ENCODE measurements at places on chromosomes 5 and 9.

DNA sequence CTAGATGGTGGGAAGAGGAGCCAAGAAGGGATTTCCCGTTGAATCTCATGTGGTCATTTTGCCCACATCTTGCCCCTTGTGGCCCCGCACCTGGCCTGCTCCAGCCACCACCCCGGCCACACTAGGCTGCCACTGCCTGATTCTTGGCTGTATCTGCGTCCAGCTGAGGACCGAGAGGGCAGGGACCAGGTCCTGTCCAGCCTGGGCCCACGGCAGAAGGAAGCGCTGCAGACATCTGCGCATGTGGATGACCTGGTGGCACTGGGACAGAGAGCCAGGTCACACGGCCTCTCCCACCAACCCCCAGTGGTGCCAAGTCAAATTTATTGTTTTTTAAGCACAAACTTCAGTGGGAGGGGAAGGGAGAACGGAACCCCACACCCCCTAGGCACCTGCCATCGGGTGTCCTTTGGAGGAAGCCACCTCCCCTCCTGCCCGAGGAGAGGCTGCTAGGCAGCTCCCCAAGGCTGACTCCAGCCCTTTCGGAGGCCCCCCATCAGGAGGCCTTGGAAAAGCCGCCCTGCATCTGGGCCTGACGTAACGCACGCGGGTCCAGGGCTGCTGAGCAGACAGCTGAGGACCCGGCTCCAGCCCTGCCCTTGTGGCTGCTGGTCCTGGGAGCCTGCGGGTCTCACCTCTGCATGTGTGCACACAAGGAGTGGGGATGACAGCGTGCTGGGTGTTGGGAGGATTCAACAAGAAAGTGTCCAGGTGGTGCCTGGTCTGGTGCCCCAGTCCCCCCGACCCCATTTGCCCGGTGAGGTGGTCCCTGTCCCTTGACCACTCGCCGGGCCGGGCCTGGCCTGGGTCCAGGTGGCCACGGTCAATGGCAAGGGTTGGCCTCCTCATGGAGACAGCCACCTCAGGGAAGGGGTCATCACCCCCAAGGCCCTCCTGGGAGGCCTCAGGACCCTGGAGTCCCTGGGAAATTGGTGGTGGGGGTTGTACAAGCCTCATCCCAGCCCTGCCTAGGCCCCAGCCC lies 5.9 kb upstream of the QRFP start:
- no peak for DNase-seq

- no peak for DNase-seq
Measured at GRCh38 chr5:151569132-151570046, 21.7 kb downstream of the FAT2 start.

GRCh38 chr9:35933550-35934067 lies 24.3 kb downstream of the SPAAR start:
- no peak for DNase-seq

- no peak for DNase-seq
Measured at GRCh38 chr5:93677359-93677891, 64.0 kb downstream of the POU5F2 start.

DNA sequence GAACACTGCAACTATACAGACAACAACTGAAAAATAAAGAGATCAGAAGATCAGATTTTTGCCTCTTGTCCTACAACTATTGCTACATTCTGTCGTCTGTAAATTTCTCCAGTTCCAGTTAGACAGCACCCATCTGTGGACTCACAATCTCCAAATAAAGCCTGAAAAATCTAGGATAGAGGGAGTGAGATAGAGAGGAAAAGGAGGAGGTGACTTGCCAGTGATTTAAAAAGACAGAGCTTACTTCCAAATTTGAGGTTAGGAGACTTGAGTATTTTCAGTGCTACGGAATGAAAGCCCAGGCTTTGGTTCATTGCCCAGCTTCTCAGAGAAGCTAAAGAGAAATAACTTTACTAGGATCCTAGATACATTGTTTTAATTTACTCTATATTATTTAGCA lies 63.6 kb downstream of the PTCD2 start:
- DNase-seq, result no peak

- no peak for DNase-seq
Measured at GRCh38 chr5:120405923-120406322, 58.2 kb upstream of the PRR16 start.

GRCh38 chr9:110049699-110050450 lies 158.1 kb downstream of the C9orf152 start:
- DNase-seq, result no peak

DNA sequence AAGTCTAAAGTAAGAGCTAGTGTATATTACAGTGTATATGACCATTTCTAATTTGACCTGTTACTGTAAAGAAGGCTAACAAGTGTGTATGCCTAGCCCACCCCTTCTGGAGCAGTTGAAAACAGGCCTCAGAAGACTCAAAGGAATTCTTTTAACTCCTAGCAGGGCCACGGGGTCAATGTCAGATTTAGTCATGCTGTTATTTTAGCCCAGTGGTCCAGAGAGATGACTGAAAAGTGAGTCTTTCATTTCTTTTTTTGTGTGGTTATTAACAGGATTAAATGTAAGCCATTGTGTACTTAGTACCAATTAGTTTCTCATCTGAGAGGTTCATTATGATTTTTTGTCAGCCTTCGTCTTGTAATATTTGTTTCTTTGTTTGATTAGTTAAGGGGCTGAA lies 24.4 kb downstream of the ZCCHC7 start:
- DNase-seq, result no peak

DNA sequence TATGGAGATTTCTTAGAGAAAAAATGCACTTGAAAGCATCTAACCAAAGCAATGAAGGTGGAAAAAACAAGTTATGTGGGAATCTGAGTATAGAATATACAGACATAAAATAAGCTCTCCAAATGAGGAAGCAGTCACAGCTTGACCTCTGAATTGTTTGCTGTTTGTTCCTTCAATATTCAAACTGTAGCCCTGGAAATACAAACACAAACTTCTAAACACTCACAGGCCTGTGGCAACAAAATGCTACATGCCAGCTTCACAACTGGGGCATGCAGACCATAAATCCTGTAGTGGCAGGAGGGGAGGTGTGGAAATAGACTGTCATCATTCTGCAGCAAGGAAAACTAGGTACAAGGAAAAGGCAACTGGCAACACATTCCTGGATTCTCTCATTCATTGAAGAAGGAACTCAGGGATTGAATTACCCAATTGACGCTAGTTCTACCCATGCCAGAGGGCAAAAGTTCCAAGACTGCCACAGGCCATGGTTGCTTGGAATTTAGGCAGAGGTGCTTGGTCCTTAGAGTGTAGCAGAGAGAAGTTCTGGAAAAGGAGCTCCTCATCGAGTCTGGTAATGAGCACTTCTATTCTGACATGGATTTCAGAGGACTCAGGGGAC lies 349.6 kb downstream of the PDE4D start:
- no peak for DNase-seq

GRCh38 chr5:110917161-110917875 lies 154.2 kb upstream of the TSLP start:
- DNase-seq, result no peak

DNA sequence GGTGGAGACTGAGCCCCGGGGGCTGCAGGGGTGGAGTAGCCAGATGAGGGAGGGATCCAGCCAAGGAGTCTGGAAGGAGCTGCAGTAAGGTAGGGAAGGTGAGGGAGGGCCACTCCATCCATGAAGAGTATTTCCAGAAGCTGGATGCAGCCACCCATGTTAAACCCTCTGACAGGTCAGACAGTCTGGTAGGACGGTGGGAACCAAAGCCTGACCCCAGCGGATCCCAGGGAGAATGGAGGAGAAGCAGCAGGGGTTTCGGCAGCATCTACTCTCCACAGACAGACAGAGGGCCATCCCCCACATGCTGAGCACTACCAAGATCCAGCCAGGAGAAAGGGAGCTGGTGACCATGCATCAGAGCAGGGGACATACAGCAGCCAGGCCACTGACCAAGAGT lies 22.5 kb upstream of the S1PR3 start:
- no peak for DNase-seq

GRCh38 chr5:78509145-78509865 lies 139.3 kb downstream of the LHFPL2 start:
- DNase-seq, result no peak
